CD4-positive, alpha-beta memory T cell (primary cell): ENCODE measurements at places on chromosomes 16 and 17.
A peak's percentile ranks its signal among the peaks of the same experiment; 100 is the strongest.

- H3K27ac ChIP-seq: no peak overlapping the region
- H3K36me3 ChIP-seq: no peaks in the 10 kb centered on the region
- H3K27me3 ChIP-seq: no peaks in the 10 kb centered on the region
Measured at GRCh38 chr17:50550661-50551432, 3.9 kb downstream of the SPATA20 start.

GRCh38 chr17:49316889-49317675, 45.0 kb downstream of the ZNF652 start:
- peaks cover 12% of the 10 kb centered on the region for H3K4me1 ChIP-seq
- peaks cover 6% of the 10 kb centered on the region for H3K36me3 ChIP-seq
- no peak overlapping the region for H3K4me3 ChIP-seq
- no peaks in the 10 kb centered on the region for H3K27me3 ChIP-seq
- H3K27ac ChIP-seq: no peak overlapping the region

GRCh38 chr17:57624386-57624785, 120.7 kb downstream of the CCDC182 start:
- H3K27me3 ChIP-seq: no peaks in the 10 kb centered on the region
- no peak for DNase-seq
- H3K36me3 ChIP-seq: no peaks in the 10 kb centered on the region
- no peak overlapping the region for H3K27ac ChIP-seq

DNA sequence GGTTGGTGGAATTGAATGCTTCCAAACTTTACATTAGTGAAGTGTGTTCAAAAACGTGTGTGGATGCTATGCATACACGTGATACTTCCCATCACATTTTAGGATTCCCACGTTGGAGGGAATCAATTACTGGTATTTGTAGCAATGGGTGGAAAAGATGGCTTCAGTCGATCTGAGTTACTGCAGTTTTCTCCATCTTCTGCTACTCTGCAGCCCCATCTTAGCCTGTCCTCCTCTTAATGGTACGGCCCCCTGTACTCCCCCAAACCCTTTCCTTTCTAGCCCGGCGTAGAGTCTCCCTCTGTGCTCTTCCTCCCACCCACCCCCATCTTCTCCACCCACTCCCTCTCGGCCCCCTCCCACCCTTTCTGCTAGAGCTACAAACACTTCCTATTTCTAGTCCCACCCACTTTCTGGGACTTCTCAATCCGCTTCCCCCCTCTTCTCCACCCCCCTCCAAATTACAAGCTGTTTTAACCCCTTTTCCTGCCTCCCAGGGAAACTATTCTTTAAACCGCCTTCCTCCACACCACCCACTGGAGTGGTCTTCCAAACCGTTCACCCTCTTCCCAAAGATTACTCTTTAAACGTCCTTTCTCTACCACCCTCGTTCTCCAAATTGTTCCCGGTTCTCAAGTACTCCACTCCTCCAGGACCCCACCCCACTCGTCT, 1.1 kb downstream of the CHTF8 start:
- peak overlapping the region; percentile 84 for H3K4me3 ChIP-seq
- H3K4me1 ChIP-seq: peaks cover 35% of the 10 kb centered on the region
- H3K27me3 ChIP-seq: no peaks in the 10 kb centered on the region
- DNase-seq: no peak
- H3K27ac ChIP-seq: peak overlapping the region; percentile 90

DNA sequence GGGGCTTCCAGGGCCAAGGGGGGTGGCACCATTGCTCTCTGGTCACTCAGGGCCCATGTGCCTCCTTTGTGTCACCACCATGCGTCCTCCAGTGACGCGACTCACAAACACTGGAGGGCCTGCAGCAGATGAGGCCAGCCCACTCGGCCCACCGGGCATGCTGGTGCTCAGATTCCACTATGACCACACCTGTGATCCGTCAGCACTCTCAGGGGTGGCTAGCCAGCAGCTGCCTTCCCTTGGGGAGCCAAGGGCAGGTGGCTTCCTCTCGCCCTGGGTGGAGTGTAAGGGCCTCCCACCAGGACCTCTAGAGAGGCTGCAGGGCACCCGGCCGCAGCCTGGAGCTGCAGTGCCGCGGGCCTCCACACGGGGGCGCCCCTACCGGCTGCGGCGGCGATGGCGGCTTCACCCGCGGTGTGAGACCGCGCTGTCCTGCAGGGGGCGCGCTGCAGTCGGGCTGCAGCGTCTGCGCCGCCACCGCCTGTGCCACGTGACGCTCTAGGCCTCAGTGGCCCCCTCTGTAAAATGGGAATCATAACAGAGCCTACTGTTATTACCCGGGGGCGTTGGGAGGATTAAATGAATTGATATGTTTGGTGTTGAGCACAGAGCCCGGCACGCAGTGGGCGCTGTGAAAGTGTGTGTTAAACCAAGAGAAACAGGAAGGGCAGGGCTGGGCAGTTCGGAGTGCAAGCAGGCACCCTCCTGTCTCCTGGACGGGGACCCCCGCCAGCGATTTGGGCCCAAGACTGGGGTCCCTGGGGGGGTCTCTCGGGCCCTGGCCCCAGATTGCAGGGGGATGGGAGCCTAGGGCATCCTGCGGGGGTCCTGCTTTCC, 192.4 kb upstream of the GSE1 start:
- DNase-seq: peak; percentile 72
- no peak overlapping the region for H3K4me3 ChIP-seq
- H3K36me3 ChIP-seq: no peaks in the 10 kb centered on the region
- no peak overlapping the region for H3K27ac ChIP-seq

GRCh38 chr16:79599837-79600637, 500 bp downstream of the MAF start:
- peak overlapping the region; percentile 65 for H3K27ac ChIP-seq
- no peaks in the 10 kb centered on the region for H3K36me3 ChIP-seq
- DNase-seq: no peak
- no peaks in the 10 kb centered on the region for H3K27me3 ChIP-seq

DNA sequence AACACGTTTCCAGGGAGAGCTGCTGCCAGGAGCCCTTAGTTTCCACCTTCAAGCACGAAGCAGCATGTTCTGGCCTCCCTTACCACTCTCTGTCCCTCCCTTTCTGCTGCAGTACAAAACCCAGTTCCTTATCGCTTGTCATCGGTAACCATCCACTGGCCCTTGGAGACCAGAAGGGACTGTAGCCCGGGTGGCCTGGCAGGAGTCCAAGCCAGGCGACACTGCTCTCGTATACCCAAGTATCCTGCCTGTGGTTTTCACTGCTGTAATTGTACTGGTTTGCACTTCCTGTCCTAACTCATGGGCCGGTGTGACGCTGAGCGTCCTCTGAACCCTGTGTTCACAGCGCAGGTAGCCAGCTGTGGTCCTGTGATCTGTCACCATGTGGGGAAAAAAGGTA, 81.1 kb downstream of the MAF start:
- no peaks in the 10 kb centered on the region for H3K27me3 ChIP-seq
- no peaks in the 10 kb centered on the region for H3K36me3 ChIP-seq
- no peak overlapping the region for H3K27ac ChIP-seq
- no peaks in the 10 kb centered on the region for H3K4me1 ChIP-seq
- no peak overlapping the region for H3K4me3 ChIP-seq
- DNase-seq: no peak

- no peaks in the 10 kb centered on the region for H3K36me3 ChIP-seq
- no peak for DNase-seq
- H3K27ac ChIP-seq: no peak overlapping the region
- H3K27me3 ChIP-seq: no peaks in the 10 kb centered on the region
- peaks cover 18% of the 10 kb centered on the region for H3K4me1 ChIP-seq
Measured at GRCh38 chr17:76553178-76553908, 13.5 kb downstream of the PRCD start.

GRCh38 chr17:55776271-55776670, 25.4 kb downstream of the PCTP start:
- no peaks in the 10 kb centered on the region for H3K27me3 ChIP-seq
- no peak overlapping the region for H3K4me3 ChIP-seq
- peaks cover 2% of the 10 kb centered on the region for H3K36me3 ChIP-seq
- DNase-seq: no peak

DNA sequence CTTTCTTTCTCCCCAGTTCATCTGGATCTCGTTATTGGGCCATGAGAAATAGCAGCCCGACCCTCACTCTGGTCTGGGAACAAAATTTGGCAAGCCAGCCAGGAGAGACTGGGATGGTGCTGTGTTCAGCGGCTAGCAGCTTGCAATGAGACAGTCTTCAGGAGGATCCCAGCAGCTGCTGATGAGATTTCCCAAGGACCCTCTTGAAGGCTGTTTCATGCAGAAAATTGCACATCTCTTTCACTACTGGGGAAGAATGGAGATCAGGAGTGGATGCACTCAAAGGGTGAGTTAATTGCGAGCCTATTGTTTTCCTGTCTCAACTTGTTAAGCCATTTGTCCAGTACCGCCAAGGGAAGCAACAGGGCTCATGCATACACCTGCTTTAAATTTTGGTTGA, 5.5 kb upstream of the COIL start:
- H3K27ac ChIP-seq: no peak overlapping the region
- H3K4me1 ChIP-seq: no peaks in the 10 kb centered on the region
- H3K4me3 ChIP-seq: no peak overlapping the region
- H3K27me3 ChIP-seq: no peaks in the 10 kb centered on the region
- no peaks in the 10 kb centered on the region for H3K36me3 ChIP-seq
